ENCODE measurements at places on chromosomes 7 and 10.
A peak's percentile ranks its signal among the peaks of the same experiment; 100 is the strongest.

DNA sequence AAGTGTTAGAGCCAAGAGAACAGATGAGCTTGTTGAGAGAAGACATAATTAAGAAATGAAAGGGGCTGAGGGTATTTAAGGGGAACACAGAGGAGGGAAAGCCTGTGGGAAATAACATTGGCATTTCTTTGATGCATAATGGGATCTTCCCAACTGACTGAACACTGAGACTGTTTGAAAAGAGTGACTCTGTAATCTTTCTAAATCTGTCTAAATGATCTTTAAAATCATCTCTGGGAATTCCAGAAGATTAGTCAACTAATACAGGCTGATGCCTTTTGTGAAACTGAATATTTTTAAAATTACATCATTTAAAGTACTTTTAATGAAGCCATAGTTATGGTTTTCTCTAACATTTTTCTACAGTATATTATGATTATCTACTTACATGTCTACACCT, 17.4 kb upstream of the SLC35G1 start:
- DNase-seq = no peak

- no peak for DNase-seq
These were observed 760.9 kb upstream of the IGFBP3 start for GRCh38 chr7:46681865-46682503.

DNA sequence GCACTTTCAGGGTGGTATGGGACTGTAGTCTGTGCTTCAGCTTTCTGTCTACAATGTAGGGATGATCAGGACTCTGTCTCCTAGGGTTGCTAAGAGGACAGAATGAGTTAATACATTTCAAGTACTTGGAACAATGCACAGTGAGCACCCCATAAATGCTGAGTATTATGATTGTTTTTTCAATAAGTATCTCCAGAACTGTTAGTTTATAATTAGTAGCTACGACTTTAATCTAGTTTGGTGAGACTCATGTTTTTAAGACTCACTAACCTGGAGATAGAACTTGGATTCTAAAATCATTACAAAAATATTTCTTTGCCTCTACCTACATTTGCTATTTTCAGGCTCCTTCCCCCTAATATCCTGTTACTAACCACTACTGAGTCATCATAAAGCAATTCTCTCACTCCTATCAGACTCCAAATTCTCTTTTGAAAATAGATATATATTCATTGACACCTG, 95.3 kb downstream of the CPED1 start:
- DNase-seq = no peak

GRCh38 chr10:5818894-5819293, 5.7 kb upstream of the GDI2 start:
- DNase-seq = no peak

GRCh38 chr10:5450605-5451384, 38.4 kb downstream of the NET1 start:
- peak; percentile 32 for DNase-seq

DNA sequence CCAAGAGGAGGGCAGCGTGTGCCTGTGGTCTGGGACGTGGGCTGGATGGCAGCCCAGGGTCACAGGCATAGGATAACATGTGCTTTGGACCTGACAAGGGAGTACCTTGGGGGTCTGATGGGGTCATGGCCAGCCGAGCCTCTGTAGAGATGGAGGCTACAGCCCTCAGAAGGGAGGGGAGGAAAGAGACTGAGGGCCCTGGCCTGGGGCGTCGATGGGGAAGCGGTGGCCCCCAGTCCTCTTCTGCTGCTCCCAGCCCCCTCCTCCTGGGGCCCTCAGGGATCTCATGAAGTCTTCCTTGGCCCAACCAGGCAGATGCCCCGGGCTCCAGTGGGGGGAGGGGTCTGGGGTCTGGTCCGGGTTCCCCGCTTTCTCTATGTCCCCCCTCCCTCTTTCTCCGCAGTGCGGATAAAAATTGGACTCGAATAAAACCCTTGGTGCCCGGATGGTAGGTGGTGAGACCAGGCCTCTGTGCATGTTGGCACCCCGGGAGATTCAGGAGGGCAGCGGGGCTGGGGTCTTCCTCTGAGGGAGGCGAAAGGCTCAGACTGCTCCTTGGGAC, 15.6 kb upstream of the HSPB1 start:
- DNase-seq = no peak

DNA sequence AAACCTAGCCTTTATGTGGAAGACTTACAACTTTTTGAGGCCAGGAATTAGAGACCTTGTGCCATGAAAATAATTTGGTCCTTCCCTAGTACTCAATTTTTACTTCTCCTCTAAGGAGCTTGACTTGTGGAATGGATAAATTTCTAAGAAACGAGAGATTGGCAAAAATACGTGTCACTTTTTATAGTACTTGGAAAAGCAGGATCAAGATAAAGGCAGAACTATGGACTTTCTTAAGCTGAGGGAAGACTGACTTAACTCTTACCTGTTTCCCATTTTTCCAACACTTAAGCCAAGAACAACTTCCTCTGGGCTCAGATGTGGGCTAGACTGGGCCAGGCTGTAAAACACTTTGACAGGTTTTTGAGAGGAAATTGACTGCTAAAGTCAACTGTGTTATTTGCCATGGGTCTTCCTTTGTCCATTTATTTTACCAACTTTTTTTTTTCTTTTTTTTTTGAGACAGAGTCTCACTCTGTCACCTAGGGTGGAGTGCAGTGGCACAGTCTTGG, 2.0 kb upstream of the WBP1L start:
- no peak for DNase-seq

DNA sequence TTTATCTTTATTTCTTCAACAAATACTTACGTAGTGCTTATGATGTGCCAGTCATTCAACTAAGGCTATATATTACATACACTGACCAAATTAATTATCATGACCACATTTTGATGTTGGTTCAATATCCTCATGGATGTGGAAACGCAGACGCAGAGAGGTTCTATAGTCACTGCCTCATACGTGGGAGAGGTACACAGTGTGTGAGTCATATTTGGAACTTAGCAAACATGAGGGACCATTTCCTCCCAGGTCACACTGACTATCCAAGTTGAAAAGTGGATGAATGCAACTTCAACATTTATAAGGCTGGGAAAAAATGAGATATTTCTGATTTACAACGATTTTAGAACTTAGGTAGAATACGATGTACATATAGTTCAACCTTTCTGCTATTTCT, 113.6 kb downstream of the PRLHR start:
- no peak for DNase-seq

DNA sequence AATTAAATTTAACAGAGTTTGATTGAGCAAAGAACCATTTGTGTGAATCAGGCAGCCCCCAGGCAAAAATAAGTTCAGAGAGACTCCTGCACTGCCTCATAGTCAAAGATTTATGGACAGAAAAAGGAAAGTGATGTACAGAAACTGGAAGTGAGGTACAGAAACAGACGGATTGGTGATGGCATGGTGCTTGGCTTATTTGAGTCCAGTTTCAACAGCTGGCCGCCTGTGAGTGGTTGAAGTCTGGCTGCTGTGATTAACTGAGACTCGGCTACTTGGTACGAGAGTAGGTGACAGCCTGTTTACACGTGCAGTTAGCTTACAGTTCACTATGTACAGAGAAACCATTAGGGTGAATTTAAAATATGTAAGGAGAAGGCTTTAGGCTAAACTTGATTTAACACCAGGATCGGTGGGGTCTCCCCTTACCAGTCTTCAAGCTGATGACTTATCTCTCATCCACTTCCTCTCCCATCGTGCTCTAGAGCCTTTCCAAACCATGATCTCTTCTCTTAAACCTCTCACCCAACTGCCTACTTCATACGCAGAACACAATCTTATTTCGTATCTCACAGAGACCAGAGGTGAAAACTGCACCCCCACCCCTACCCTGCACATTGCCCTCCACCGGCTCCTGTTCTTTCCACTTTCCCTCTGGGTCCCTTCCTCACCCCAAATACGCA, 5.0 kb upstream of the MSMB start:
- DNase-seq = no peak

GRCh38 chr10:30832749-30833627, 198.7 kb downstream of the ZNF438 start:
- DNase-seq = peak; percentile 86

DNA sequence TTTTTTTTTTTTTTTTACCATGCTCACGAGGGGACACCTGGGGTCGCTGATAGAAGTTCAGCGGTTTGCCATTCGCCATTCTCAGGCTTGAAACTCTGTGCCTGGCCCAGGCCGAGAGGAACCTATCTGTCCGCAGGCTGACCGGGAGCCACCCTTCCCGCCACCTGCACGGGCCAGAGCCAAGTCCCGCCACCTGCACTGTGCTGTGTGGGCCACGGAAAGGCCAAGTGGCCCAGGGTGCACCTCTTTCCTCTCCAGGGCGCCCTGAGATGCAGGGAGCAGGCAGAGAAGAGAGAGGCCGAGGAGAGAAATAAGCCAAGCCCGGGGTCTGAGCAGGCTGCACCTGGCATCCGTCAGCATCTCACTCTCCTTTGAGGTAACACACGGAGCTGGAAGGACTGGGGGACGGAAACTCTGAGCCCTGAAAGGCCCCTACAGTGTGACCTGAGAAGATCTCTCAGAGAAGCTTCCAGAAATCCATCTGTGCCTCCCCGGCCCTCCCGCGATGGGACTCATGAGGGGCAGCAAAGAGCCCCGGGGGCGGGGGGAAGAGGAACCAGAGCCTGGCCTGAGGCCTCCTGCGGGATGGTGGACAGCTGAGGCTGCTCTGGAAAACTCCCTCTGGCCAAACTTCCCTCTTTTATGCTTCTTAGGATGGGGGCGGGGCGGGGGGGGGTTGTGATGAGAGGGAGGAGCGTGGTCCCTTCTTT, 46.6 kb downstream of the PRKAG2 start:
- no peak for DNase-seq

GRCh38 chr7:36474283-36475010, 84.8 kb downstream of the ANLN start:
- DNase-seq = peak; percentile 73

- no peak for DNase-seq
These were observed 5.2 kb downstream of the KAT6B start for GRCh38 chr10:74831518-74832120.
